ENCODE measurements at places on chromosomes 3 and 15. TPM values are rescaled to one million over a fixed set of nuclear protein-coding genes. Genes with fewer than 3 reads are reported as not detected.

The MFN1 gene
- total RNA-seq, result 108 TPM

The ZPLD1 gene
- not detected for total RNA-seq

The GOLGA6L10 gene
- total RNA-seq, result 2.6 TPM

The GP9 gene
- total RNA-seq, result 3.0 TPM

The TNFAIP8L3 gene
- total RNA-seq, result 4.4 TPM
